Tibial nerve (tissue), 4 donors: ENCODE measurements at places on chromosomes 1 and 21. TPM values are rescaled to one million over a fixed set of nuclear protein-coding genes. Genes with fewer than 3 reads are reported as not detected.

Gene RAB42
- 1.0 TPM for total RNA-seq

Gene DSTYK
- total RNA-seq = 14.2 TPM

- H3K27me3 ChIP-seq = no peaks in the 10 kb centered on the region
- no peak overlapping the region for H3K27ac ChIP-seq
- no peaks in the 10 kb centered on the region for H3K36me3 ChIP-seq
Observed at GRCh38 chr1:13820456-13820855, 120.5 kb downstream of the PRDM2 start.

Gene CCDC24
- 5.4 TPM for total RNA-seq

GRCh38 chr1:51708911-51709760 lies 92.2 kb downstream of the OSBPL9 start:
- H3K4me3 ChIP-seq = no peak overlapping the region
- no peaks in the 10 kb centered on the region for H3K4me1 ChIP-seq
- H3K27ac ChIP-seq = no peak overlapping the region
- no peak for DNase-seq
- H3K27me3 ChIP-seq = no peaks in the 10 kb centered on the region

GRCh38 chr1:113103048-113103447 lies 30.1 kb downstream of the LRIG2 start:
- H3K4me1 ChIP-seq = no peaks in the 10 kb centered on the region
- no peak overlapping the region for H3K27ac ChIP-seq
- DNase-seq = no peak

DNA sequence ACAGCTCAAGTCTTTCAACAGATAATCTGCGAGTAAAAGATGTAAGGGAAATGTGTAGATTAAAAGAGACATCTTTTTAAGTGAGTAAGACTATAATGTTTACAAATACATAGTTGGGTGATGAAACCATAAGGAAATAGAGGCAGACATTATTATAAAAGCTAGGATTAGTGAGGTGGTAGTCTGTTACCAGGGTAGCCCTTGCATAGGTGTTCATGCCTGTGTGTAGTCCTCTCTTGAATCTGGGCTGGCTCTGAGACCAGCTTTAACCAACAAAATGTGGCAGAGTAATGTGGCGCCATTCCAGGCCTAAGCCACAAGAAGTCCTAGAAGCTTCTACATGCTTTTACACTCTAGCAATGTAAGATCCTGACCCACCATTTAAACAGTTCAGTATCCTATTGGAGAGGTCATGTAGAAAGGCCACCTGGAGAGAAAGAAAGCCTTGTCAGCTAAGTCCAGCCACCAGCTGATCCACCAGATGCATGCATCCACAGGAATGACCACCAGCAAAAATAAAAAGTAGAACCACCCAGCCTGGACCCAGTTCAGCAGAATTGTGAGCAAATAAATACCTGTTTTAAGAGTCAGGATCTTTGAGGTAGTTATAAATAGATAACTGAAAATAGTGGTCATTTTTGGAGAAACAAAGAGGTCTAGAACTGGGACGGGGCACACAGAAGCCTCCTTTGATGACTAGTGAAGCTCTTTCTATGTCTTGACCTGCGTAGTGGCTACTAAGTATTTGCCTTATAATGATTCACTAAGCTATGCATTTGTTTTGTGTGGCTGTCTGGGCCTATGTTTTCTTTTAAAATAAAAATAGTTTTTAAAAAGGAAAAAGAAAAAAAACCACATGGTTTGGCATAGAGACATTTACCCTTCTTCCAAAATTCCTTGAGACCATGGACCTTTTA lies 8.1 kb downstream of the NIBAN1 start:
- no peak overlapping the region for H3K27ac ChIP-seq
- H3K36me3 ChIP-seq = no peaks in the 10 kb centered on the region
- no peak overlapping the region for H3K4me3 ChIP-seq

DNA sequence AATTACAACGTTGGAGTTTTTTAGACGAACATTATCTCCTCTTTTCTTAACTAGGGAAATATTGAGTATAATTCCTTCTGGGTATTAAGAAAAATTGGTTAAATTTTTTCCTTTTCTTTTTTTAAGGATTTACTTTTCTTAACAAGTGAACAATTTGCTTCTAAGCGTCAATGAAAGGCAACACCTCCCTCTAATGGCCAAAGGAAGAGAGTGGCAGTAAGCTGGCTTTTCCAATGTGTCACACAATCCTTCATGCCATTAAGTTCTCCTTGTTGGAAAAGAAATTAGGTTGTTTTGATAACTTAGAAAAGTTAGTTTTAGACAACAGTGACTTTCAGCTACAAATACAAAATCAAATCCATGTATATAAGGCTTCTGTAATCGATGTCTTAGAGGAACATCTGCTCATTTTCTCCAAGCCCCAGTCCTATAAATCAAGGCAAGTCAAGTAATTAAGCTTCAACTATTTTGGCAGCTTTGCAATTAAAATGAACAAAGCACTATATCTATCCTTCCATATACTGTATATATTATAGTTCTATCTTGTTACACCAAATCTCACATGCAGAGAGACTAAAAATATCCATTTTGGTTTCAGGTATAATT lies 62.8 kb downstream of the EDEM3 start:
- H3K27me3 ChIP-seq = no peaks in the 10 kb centered on the region
- no peak for DNase-seq
- H3K36me3 ChIP-seq = peaks cover 7% of the 10 kb centered on the region
- H3K4me1 ChIP-seq = no peaks in the 10 kb centered on the region
- no peak overlapping the region for H3K27ac ChIP-seq

DNA sequence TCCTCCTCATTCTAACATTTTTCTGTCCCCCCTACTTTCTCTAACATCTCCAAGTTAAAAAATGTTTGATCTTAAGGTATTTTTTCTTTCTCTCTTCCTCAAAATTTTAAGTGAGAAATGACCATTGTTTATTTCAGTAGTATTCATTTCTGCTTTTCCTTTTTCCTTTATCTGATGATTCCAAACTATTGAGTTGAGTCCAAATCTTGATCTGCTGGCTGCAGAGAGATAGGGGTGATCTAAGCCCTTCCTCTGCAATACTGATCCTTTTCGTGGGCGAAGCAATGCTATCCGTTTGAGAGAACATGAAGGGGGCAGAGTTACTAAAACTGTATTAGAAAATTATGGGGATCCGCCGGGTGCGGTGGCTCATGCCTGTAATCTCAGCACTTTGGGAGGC lies 516 bp upstream of the NMNAT2 start:
- no peaks in the 10 kb centered on the region for H3K36me3 ChIP-seq

Gene APCS
- not detected for total RNA-seq

GRCh38 chr1:7339953-7340352 lies 431.1 kb upstream of the VAMP3 start:
- H3K4me3 ChIP-seq = no peak overlapping the region
- H3K4me1 ChIP-seq = no peaks in the 10 kb centered on the region
- no peaks in the 10 kb centered on the region for H3K27me3 ChIP-seq

DNA sequence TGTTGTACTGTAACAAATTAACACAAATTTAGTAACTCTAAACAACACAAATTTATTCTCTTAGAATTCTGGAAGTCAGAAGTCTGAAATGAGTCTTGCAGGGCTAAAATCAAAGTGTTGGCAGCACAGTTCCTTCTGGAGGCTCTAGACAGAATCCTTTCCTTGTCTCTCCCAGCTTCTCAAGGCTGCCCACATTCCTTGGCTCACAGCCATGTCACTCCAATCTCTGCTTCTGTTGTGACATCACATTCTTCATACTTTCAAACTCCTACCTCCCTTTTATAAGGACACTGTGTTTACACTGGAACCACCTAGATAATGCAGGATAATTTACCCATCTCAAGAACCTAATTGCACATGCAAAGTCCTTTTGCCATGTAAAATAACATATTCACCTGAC lies 225.0 kb upstream of the PRMT6 start:
- no peaks in the 10 kb centered on the region for H3K36me3 ChIP-seq
- H3K27ac ChIP-seq = no peak overlapping the region
- no peak overlapping the region for H3K4me3 ChIP-seq
- DNase-seq = no peak

DNA sequence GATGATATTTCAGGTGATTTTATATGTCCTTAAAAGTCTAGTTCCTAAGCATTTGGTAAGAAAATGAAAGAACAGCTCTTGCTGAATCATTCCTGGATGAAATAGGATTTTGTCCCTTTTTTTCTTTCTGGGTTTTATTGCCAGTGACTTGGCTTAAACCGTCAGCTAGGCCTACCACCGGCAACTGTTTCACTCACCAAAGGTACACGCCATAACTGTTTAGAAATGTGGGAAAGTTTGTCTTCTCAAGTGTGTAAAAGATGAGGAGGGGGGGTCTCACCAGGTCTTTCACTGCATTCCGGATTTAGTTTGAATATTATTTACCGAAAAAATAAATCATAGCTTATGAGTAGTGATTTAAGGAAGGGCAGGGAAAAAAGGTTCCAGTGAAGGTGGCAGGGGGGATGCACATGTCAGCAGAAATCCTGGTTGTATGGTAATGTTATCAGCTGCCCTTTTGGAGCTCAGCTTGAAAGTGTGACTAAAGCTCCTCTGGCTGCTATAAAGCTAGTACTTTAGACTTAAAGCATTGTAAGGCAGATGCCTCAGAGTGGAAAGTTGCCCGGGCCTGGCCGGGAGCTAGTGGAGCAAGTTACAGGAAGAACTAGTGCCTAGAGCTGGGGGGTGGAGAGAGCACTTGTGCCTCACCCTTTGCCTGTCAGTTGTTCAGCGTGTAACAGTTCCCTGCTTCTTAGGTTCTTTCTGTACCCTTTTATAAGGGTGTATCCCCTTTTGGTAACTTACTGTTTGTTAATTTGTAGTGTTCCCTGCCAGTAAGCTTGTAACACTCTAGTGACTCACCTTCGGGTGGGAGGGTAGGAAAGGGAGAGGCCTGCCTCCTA lies 3.1 kb downstream of the ATP1A1 start:
- peak overlapping the region; percentile 71 for H3K4me3 ChIP-seq
- peaks cover 65% of the 10 kb centered on the region for H3K4me1 ChIP-seq
- no peaks in the 10 kb centered on the region for H3K27me3 ChIP-seq

GRCh38 chr1:155504207-155504606 lies 58.4 kb downstream of the ASH1L start:
- H3K4me1 ChIP-seq = peaks cover 23% of the 10 kb centered on the region
- H3K4me3 ChIP-seq = no peak overlapping the region
- no peak overlapping the region for H3K27ac ChIP-seq
- no peaks in the 10 kb centered on the region for H3K36me3 ChIP-seq
- no peak for DNase-seq
- no peaks in the 10 kb centered on the region for H3K27me3 ChIP-seq

DNA sequence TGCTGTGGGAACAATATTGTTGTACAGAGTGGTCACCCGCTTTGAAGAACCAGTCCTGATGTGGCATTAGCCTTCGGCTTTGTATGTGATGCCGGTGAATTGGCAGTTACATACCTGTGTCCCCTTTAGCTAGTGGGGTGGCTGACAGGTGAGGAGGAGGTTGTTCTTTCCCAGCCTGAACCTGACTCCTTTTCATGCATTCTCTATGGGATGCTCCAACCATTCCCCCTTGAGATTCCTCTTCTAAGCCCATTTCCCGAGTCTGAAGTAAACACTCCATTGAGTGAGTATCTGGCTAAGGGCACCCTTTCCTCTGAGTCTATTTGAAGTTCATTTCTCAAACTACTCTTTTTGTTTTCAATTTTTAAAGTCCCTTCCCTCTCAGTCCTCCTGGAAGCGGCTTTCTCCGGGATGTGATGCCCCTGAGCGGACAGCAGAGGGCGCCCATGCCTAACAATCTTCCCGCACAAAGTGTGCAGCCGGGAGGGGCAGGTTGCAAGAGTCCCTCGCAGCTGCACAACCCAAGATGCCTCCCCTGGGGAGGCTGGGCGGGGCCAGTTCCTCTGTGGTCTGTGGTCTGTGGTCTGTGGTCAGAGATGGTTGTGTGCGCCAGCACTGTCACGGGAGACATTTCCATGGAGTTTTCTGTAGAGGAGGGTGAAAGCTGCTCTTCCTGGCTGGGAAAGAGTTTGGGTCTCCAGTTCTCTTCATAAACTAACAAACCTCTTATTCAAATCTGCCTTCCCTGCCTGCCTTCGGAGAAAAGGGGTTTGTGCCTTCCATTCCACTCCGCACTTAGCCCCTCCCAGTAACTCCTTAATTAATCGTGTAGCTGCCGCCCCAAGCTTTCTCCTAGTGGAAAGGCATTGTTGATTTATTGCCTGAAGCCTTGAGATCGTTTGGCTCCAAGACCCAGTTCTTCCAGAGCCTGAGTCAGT lies 36.4 kb upstream of the LMX1A start:
- peak; percentile 93 for DNase-seq
- H3K27me3 ChIP-seq = no peaks in the 10 kb centered on the region
- no peaks in the 10 kb centered on the region for H3K4me1 ChIP-seq
- H3K27ac ChIP-seq = peak overlapping the region; percentile 70
- peak overlapping the region; percentile 14 for H3K4me3 ChIP-seq

DNA sequence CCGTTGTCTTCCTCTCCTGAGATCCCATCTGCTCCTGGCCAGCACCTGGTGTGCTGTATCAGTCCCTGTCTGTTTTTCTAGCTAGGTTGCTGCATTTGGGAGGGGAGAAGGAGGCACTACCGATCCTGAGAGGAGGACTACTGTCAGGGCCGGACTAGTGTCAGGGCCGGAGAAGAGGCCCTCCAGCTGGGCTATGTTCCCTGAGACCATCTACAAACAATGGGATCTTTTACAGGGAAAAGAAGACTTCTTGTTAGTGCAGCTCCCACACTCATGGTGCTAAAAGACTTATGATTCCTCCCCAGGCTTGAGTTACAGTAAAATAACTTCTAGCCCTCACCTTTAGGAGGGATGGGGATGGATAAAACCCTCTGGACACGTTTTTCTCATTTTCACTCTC lies 141.0 kb upstream of the TNR start:
- no peaks in the 10 kb centered on the region for H3K36me3 ChIP-seq
- no peak overlapping the region for H3K27ac ChIP-seq
- H3K27me3 ChIP-seq = no peaks in the 10 kb centered on the region
- no peak for DNase-seq

GRCh38 chr1:15277447-15277838 lies 30.4 kb downstream of the FHAD1 start:
- H3K27me3 ChIP-seq = no peaks in the 10 kb centered on the region
- H3K36me3 ChIP-seq = no peaks in the 10 kb centered on the region
- no peak overlapping the region for H3K27ac ChIP-seq
- H3K4me3 ChIP-seq = no peak overlapping the region
- H3K4me1 ChIP-seq = no peaks in the 10 kb centered on the region

Gene SPRR4
- total RNA-seq = not detected

GRCh38 chr1:148352470-148353053 lies 130.5 kb downstream of the PPIAL4G start:
- no peaks in the 10 kb centered on the region for H3K4me1 ChIP-seq
- DNase-seq = no peak
- H3K36me3 ChIP-seq = no peaks in the 10 kb centered on the region
- H3K27ac ChIP-seq = no peak overlapping the region
- no peak overlapping the region for H3K4me3 ChIP-seq
- no peaks in the 10 kb centered on the region for H3K27me3 ChIP-seq

GRCh38 chr1:194378517-194378916 lies 1192.1 kb upstream of the B3GALT2 start:
- H3K4me1 ChIP-seq = no peaks in the 10 kb centered on the region
- H3K27ac ChIP-seq = no peak overlapping the region
- H3K36me3 ChIP-seq = no peaks in the 10 kb centered on the region
- H3K27me3 ChIP-seq = no peaks in the 10 kb centered on the region
- DNase-seq = no peak

Gene GNG4
- 0.42 TPM for total RNA-seq

Gene ADCY10
- total RNA-seq = not detected

Gene RAP1GAP
- 2.4 TPM for total RNA-seq

Gene CD34
- 52.5 TPM for total RNA-seq

GRCh38 chr21:26167593-26167992 lies 3.0 kb downstream of the APP start:
- H3K27ac ChIP-seq = peak overlapping the region; percentile 95
- H3K4me1 ChIP-seq = peaks cover 20% of the 10 kb centered on the region
- no peak for DNase-seq
- no peaks in the 10 kb centered on the region for H3K36me3 ChIP-seq
- no peaks in the 10 kb centered on the region for H3K27me3 ChIP-seq
